Stimulated activated CD8-positive, alpha-beta memory T cell treated with anti-CD3 and anti-CD28 coated beads, Interleukin-4, amount 100 ng/mL, for 1 hour (primary cell): ENCODE measurements at places on chromosomes 7 and 10.

- no peak for DNase-seq
Observed at GRCh38 chr7:123485187-123485586, 49.2 kb downstream of the IQUB start.

GRCh38 chr10:119448628-119449584, 93.6 kb downstream of the RGS10 start:
- no peak for DNase-seq

DNA sequence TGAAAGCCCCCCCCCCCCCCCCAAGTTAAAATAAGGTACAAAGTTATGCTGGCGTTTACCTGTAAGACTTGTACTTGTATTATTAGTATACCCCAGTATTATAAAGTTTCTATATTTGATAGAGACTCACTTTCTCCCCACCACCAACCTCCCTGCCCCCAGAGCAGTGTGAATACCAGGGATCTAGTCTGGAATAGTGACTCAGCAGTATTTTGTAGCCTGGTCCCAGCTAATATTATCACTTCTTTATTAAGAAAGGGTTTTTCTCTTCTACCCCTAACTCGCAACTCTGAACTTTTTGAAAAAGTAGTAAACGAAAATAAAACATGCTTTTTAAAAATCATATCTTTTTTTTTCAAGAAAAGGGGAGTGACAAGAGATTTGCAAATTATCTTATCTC, 26.7 kb downstream of the GLI3 start:
- DNase-seq, result no peak

DNA sequence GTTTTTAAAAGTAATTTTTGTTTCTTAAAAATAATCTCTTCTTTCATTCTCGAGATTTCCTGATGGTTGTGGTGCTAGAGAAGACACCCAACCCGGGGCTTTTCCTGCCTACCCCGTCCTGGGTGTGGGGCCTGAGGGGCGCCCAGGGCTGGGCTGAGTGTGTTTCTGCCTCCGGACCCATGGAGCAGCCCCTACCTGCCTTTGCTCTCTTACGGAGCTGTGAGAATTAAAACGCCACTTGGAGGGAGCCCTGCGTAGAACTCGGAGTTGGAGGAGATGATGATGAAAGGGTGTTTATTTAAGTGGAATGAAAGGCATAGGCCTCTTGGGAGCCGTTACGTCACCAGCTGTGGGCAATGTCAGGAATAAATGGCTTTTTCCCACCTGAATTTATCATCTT, 261.8 kb upstream of the SHH start:
- no peak for DNase-seq

DNA sequence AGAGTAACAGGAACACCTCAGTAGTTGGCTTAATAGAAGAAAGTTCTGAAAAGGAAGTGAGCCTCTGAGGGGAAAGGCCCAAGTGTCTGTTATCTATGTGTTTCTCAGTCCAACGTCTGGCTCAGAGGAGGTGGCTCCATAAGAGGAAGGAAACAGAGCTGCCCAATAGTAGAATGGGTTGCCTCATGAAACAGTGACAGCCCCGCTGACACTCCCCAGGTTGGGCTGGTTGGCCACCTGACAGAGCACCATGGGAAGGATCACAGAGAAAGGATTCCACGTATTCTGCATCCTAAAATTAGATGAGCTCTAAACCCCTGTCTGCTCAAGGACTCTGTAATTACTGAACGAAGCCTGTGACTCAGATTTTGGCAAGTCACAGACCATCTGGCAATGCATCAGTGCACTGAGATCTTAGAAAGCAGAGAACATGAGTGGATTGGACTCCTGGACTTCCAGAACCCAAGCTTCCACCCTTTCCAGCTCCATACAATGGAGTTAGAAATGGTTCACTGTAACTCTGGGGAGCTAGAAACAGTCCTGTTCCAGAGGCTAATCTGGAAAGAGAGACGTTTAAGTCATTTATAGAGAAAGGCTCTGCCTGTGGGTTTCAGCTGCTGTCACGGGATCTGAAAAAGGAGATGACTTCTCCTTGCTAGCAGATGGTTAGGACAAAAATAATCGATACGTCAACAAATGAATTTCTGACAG, 2.9 kb downstream of the PKD2L1 start:
- no peak for DNase-seq

DNA sequence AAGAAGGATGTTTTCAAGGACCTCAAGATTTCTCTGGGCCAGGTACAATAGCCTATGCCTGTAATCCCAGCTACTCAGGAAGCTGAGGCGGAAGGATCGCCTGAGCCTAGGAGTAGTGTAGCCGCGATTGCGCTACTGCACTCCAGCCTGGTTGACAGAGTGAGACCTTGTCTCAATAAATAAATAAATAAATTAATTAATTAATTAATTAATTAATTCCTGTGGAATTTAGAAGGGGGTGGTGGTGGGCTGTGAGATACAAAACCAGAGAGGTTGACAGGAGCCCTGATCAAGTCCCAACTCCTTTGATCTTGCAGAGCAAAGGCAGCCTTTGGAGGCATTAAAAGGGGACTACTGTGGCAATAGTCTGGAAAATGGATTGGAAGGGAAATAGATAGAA, 39.3 kb upstream of the NRF1 start:
- DNase-seq, result no peak

- DNase-seq, result no peak
Observed at GRCh38 chr7:108069646-108070045, 60.5 kb downstream of the LAMB4 start.

GRCh38 chr10:96758423-96758822, 38.1 kb upstream of the PIK3AP1 start:
- DNase-seq, result no peak

DNA sequence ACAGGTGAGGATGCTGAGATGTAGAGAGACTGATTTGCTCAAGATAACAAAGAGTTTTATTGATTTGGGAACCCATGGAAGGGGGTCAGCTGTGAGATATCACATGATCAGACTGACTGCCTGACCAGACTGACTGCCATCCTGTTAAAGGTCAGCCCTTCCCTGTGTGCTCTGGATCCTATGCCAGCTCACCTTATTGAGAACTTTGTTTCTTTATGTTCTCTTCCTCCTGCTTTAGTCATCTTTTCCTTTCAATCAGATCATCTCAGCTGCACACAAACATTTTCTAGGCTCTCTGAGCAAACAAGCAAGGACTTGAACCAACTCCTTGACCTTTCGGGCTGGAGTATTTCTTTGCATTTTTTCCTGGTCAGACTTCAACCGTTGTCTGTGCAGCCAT, 50.0 kb upstream of the MTPN start:
- DNase-seq, result no peak

DNA sequence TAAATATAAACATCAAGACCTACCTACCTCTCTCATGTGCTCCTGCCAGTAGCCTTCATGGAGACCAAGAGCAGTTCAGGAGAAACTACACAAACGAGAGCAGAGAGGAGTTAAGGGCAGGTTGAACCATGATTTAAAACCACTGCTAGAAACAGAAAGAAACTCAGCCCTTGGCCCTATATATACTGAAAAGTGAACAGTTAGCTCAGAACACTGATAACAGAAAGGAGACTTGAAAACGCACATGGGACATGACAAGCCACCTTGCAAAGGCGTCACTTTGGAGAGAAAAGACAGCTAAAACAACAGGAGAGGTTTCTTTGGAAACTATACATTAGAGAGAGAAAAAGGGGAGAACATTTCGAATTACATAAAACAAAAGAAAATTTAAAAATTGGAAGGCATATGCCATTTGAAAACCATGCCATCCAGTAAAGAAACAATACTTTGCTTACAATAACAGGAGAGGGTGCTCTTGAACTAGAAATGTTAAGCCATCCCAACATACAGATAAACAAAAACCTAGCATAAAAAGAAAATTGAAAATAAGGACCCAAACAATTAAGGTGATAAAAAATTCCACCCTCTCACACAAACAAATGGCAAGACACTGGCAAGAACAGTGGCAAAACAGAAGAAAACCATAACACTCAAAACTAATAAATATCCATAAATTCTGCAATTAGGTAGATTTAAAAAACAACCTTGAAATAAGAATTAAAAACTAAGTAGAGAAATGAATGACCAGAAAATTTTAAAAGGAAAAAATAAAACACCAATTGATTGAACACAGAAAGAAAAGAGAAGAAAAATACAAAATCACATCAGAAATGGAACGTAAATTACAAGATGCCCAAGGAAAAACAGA, 232.7 kb downstream of the IMMP2L start:
- DNase-seq, result no peak

GRCh38 chr10:22693371-22693784, 21.0 kb downstream of the PIP4K2A start:
- no peak for DNase-seq
